ENCODE measurements at places on chromosomes 3 and 15.

- DNase-seq = no peak
These were observed 80.1 kb upstream of the PTX3 start for GRCh38 chr3:157356541-157356940.

DNA sequence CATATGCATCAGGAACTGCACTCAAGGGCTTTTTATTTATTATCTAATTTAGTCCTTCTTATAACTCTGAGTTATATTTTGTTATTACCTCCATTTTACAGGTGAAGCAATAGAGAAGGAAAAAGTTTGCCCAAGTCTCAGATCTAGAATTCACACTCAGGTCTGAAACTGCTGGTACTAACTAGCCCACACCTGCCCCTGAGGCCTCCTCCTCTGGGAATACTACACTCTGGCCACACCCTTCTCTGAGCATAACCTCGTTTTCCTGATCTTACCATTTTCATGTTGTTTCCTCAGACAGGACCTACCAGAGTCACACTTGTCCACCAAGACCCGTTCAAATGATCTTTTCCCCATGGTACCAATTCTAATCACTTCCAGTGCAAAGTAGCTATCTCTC is 94.1 kb upstream of the CHRM5 start:
- DNase-seq = no peak

GRCh38 chr15:25054329-25054728 is 99.5 kb downstream of the SNRPN start:
- DNase-seq = no peak

DNA sequence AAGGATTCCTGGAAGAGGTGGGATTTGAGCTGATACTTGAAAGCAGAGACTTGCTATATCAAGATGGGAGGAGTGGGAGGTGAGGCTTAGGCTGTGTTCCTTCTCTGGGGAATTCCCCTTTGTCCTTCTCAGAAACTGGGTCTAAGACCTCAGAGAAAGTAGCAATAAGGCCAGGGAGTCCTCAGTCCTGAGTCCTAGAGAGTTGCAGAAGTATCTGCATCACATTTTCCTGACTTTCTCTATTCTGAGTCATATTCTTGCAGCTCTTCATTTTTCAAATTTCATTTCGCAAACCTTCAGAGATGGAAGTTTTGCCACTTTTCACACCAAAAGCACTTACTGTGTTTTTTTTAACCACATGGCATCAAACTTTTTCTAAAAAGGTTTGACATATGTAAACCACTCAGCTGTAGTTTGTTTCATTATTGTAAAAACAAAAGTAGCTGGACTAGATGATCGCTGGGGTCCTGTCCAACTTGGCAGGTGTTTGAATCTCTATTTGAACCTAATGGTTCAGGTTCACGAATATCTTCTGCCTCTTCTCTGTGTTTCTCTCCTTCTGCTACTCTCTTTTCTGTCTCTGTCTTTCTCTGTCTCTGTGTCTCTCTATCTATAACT is 21.3 kb downstream of the COLQ start:
- DNase-seq = no peak

DNA sequence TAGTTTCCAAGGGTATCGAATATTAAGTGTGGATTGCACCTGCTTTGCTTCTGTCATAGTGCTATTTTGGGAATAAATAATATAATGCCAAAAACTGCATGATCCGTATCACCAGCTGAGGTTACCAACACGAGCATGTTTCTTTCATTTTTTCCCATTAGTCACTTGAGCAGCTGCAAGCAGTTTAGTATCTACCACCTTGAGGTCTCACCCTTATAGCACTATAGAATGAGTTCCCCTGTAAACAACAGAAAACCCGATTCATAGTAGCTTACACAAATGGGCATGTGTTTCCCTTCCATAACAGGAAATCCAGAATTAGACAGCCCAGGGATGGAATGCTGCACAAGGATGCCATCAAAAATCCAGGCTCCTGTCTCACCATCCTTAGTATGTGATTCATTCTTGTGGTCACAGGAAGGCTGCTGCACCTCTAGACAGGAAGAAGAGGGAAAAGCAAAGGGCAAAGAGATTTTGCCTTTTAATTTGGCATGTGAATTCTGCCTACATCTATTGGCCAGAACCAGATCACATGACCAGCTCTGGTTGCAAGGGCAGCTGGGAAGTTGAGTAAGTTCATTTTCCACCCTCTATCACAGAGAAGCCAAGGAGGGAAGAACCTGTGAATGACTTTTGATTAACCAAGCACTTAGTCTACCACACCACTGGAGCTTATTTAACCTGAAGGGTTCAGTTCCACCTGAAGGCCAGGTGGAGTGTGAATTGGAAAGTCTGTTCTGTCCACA is 91.3 kb upstream of the SLC25A36 start:
- no peak for DNase-seq

DNA sequence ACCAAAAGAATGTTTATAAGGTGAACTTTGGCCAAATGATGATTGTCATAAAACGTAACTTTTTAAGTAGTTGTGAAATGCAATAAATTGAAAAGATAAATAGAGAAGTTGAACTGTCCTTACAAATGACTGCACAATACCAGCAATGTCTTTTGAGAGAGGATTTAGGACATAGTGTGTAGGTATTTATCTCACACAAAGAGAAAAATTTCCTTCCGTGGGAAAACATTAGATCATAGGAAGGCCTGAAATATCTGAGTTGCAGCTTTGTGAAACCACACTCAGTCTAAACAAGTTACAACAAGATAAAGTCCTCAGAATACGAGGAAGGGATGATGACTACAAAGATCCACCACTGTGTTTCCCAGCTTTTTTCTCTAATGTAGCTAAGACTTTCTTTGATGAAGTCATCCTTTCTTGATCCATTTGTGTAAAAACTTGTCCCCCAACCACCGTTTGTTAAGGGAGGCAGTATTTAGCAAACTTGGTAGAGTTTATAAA is 16.0 kb downstream of the ROBO2 start:
- DNase-seq = no peak
